ENCODE measurements at places on chromosomes 2 and 18.

DNA sequence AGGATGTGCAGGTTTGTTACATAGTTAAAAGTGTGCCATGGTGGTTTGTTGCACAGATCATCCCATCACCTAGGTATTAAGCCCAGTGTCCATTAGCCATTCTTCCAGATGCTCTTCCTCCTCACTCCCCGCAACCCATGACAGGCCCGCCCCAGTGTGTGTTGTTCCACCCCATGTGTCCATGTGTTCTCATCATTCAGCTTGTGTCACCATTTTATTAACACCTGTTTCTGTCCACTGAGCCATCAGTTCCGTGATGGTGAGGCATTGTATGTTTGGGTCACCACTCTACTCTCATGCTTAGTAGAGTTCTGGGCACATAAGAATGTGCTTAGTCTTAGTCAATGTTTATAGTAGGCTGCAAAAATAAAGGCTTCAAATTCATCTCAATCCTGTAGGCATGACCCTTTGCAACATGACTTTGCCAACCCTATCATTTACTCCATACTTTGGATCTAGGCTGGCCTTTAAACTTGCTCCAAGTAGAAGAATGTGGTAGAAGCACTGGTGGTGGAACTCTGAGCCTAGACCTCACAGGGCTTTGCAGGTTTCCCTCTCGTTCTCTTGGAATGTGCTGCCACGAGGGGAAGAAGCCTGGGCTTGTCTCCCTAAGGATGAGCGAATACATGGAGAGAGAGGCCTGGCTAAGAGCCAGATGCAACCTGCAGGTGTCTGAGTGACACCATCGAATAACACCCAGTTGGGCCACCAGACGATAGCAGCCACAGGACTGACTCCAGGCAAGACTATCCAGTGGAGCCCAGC is 161.5 kb downstream of the NAPG start:
- peak; percentile 74 for DNase-seq

GRCh38 chr2:120749506-120750431 is 14.1 kb downstream of the GLI2 start:
- DNase-seq, result peak; percentile 100

GRCh38 chr2:45272549-45273265 is 263.5 kb upstream of the SIX2 start:
- DNase-seq, result no peak

GRCh38 chr2:239991689-239992314 is 33.3 kb downstream of the NDUFA10 start:
- peak; percentile 46 for DNase-seq

DNA sequence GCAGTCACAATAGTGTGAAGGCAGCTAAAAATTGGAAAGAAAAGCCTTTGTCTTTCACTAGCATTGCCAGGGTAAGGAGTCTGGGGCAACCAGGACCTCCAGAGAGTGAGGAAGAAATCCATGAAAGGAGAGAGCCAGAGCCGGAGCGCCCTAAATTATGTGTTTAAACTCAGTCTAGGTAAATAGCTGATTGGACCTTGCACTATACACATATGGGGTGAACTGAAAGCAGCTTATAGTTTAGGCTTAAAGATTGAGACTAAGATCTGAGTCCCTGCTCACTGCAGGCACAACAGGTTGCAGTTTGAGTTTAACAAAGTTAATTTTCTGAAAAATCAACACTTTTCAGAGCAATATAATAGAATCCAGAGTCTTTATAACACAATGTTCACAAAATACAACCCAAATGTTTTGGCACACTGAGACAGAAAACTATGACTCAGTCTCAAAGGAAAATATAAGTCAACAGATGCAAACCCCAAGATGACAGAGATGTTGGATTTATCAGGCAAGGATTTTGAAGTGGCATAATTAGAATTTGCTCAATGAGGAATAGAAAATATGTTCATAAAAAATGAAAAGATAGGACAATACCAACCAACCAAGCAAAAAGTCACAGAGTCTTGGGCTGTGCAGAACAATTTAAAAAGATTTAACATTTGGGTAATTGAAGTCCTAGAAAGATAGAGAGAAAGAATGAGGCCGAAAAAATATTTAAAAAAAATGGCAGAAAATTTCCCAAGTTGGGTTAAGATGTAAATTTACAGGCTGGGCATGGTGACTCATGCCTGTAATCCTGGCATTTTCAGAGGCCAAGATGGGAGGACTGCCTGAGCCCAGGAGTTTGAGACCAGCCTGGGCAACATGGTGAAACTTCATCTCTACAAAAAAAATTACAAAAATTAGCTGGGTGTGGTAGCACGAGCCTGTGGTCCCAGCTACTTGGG is 39.6 kb downstream of the DOK1 start:
- DNase-seq, result no peak

GRCh38 chr2:10659898-10660568 is 29.7 kb downstream of the NOL10 start:
- peak; percentile 82 for DNase-seq

DNA sequence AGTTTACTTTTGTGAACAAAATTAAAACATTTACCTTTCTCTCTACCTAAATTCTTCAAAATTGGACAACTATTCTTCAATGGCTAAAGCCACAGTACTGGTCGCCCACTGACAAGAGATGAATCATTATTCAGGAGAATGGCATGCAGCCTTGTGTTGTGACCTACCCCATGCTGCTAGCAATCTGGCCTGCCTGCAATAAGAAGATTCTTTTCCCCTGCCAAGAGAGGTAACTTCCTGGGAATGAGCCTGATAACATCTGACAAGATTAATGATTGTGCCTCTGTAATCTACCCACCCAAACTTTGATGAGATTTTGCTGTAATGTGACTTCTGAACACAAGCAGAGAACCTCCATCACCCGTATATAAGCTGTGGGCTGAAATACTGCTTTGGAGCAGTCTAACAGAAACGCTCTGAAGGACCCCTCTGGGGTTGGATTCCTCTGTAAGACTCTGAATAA is 47.0 kb upstream of the ST3GAL5 start:
- DNase-seq, result peak; percentile 89

DNA sequence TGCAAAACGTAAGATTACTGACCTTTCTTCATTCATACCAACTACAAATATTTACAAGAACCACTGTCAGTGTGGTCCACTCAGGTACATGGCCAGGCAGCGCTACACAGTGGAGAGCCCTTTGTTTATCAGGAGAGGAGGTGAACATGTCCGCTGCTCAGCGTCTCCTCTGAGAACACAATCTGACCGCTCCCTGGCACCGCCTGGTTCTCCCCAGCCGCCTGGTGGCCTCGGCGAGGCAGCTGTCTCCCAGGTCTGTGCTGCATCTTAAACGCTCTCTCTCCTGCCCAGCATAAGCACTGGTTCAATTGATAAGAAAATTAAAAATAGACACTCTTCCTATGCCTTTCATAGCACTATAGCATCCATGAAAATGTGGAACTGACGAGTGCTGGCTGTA is 146.8 kb upstream of the PXDN start:
- DNase-seq, result no peak

DNA sequence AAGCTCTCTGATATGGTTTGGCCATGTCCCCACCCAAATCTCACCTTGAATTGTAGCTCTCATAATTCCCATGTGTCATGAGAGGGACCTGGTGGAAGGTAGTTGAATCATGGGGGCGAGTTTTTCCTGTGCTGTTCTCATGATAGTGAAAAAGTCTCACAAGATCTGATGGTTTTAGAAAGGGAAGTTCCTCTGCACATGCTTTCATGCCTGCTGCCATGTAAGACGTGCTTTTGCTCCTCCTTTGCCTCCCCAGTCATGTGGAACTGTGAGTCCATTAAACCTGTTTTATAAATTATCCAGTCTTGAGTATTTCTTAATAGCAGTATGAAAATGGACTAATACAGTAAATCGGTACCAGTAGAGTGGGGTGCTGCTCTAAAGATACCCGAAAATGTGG is 34.9 kb downstream of the LTBP1 start:
- DNase-seq, result no peak

GRCh38 chr2:217749008-217749407 is 253.8 kb downstream of the TNS1 start:
- DNase-seq, result no peak

DNA sequence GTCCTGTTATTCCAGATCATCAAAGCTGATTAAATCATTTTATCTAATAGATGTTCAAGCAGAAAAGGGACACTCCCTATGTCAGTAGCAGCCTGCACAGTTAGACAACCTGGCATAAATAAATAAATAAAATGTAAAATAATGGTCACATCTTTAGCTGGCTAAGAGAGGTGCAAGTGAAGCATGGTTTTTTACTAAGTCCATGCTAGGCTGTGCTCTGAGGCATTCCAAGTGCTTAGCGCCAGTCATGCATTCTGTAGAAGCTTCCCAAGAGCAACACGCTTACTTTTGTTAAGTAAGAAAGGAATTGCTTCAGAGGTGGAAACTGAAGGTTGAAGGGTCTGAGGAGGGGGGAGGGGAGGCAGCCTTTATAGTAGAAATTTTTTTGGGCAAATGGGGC is 351.2 kb downstream of the CDH2 start:
- no peak for DNase-seq

DNA sequence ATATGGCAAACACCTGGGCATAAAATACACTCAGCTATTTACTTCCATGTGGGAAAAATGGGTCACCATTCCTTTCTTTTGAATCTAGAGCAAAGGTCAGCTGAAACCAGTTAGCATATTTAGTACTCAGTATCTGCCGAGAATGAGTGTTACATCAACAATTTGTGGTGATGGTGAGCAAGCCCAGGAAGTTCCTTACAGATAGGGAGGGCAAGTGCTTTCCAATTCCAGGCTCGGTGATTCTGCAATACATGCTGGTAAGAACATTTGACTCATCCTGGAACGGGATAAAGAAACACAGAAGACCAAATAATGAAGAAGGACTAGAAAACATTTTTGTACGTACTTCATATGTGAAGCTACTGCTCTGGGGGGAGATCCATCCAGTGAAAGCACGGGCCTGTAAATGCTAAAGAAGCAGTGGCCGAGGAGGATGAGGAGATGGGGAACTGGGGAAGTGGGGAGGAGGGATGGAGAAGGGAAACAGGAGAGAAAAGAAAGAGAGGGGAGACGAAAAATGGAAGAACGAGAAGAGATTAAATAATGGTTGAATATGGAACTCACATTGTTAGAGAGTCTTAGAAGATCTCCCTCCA is 251.9 kb downstream of the TTC32 start:
- DNase-seq, result peak; percentile 97

- no peak for DNase-seq
Measured at GRCh38 chr18:13176847-13177246, 41.7 kb upstream of the LDLRAD4 start.

DNA sequence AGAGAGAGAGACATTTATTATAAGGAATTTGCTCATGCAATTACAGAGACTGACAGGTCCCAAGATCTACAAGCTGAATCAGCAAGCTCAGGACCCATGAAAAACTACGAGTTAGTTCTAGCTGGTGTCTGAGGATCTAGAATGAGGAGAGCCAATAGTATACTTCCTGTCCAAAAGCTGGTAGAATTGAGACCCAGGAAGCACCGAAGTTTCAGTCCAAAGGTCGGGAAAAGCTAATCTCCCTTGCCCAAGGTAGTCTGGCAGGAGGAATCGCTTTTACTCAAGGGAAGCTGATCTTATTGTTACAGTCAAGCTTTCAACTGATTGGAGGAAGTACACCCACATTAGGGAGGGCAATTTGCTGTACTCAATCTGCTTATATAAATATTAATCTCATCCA is 389.6 kb downstream of the ADCYAP1 start:
- DNase-seq, result no peak

GRCh38 chr2:111936881-111937280 is 38.5 kb downstream of the MERTK start:
- no peak for DNase-seq

GRCh38 chr2:216086207-216086893 is 4.6 kb downstream of the TMEM169 start:
- no peak for DNase-seq

DNA sequence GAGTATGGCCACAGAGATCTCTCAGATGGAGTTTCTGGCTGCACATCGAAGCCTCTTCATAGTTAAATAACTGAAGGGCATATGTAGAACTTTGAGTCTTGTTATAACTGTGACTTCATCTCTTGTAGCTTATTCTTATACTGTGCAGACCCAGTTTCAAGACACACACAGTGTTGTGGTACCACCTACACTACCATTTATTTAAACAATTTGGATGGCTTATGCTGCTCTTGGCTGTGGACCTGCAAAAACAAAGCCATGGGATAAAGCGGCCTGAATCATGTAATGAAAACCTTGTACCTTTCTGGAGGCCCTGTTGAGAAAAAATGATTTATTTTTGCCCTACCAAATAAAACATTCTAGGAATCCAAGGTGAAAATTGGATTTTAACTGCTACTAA is 262.8 kb upstream of the RASGRP3 start:
- DNase-seq, result peak; percentile 57

DNA sequence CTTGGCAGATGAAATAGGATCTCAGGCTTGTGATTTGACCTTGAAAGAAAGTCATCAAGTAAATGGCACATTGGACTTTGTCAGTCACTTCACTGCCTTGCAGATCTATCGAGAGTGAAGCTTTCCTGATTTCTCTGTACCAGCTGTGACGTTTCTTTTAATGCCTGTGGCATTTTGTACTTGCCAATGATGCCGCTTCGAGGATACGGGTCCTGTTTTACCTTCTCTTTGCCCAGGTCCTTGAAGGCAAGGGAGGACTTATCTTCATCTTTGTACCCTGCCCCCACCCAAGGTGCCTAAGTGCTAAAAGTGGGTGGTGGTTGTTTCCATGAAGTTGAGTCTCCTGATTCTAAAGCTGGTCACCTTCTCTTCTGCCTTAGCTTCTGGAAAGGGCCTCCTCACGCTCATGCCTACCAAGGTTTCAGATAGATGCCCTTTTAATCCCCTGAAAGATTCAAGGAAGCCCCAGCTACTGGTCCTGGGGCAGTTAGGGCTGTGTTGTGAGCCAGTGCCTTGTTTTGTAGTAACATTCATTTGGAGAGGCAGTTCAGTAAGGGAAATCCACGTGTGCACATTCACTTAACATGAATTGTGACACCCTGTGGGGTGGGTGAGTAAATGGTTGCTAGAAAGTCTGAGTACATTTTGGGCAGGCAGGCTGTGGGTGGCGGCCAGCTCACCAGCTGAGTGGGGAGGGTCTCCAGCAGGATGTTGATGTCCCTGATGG is 6.1 kb downstream of the LBH start:
- peak; percentile 36 for DNase-seq

DNA sequence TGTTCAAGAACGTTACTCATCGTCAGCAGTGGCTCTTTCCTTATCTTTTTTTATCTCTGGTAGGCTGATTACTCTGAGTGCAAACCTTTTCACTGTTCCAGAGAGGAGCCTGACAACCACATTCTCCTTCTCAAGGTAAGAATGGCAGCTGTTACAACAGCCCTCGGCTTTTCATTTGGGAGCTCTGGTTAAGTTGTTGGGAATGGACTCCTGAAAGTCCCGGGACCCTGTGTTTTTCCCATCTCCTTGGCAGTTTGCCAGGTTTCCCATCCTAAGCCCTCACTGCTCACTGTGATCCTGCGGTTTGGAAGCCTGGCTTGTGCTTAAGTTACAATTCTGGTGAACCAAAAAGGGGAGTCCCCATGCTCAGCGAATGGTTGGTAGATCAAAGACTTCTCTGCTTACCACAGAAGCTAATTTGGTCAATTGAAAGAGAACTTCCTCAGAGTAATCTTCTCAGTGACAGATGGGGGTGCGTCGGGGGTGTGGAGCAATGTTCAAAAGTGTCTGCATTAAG is 122.3 kb downstream of the LYPD6B start:
- DNase-seq, result no peak

Measured in fibroblast of skin of back (primary cell).